ENCODE measurements at places on chromosomes 3 and 15.
A peak's percentile ranks its signal among the peaks of the same experiment; 100 is the strongest.

DNA sequence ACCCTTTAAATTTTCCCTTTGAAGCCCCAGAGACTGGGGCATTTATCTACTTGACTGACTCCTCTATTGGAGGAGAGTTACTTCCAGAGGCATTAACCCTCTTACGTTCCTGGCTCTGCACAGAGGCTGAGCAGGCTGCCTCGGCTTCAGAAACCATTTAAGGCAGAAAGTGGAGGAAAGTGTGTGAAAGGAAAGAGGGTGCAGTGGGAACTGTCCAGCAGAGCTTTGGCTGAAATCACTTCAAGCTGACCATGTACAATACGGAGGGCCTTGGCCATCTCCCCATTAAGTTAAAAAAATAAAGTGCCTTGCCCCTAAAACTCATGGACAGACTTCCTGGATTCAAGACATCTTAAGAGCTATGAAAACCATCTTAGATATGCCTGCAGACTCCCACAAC lies 238.7 kb downstream of the SV2B start:
- peak; percentile 55 for DNase-seq

DNA sequence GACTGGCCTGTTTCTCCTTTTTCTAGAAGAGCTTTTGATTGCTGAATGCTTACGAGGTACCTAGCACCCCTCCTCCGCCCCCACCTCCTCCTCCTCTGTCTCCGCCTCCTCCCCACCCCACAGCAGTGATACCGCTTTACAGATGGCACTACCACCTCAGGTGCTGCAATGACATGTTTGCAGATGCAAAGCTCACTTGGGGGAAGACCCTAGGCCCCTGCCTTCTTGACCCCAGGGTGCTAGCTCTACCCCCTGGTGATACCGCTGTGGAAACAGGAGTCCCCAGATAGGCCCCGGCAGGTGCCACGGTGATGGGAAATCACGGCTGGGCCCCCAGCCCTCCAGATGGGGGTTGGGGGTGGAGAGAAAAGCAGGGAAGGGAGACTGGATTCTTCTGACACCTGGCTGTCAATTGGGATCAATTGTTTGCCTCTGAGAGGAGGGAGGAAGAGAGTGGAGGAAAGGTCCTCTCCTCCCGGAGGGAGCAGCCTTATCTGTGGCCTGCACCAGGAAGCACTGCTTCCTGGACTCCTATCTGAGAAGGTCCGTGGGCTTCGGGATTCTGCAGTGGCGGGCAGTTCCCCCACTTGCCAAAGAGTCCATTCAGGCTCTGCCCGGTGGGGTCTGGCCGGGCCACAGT lies 37.6 kb downstream of the DNASE1L3 start:
- DNase-seq: no peak

DNA sequence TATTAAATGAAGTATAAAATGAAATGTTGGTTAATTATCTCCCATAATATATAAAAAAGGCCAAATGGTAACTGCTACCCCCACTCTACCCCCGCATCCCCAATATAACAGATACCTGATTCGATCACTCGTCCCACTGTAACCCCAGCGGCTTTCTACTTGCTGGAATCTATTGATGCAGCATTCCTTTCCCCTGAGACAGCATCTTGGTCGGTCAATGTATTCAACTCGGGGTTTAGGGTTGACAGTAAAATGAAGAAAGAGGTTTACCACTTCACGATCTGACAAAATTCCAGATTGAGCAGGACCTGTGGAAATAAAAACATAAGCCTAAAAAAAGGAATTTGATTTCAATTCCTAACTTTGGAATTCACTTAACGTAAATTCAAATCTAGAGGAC lies 18.6 kb upstream of the C15orf40 start:
- DNase-seq: no peak

- DNase-seq: no peak
These were observed 324.6 kb downstream of the EPHA6 start for GRCh38 chr3:97138914-97139541.

GRCh38 chr3:133868758-133869475 lies 26.8 kb downstream of the RAB6B start:
- DNase-seq: no peak

- no peak for DNase-seq
These were observed 177.2 kb downstream of the ITPR1 start for GRCh38 chr3:4670352-4670751.

All from umbilical cord (tissue), 2 donors.